ENCODE measurements at places on chromosomes 4 and X.

DNA sequence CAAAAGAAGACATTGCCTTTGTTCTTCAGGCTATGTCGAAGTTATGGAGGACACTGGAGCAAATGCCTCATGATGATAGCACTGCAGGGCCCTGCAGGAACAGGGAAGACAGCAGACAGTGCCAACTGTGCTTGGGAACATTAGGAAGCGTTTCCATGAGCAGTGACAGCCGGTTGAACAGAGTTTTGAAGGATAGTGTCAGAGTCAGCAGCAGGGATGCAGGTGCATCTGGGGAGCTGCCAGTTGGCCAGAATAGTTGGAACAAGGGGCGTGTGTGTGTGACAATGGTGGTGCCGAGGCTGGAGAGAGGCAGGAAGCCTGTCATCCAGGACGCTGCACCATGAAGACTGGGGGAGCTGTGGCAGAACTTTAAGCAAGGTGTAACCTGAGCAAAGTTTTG is 88.6 kb downstream of the SHROOM3 start:
- DNase-seq = no peak

GRCh38 chr4:52081216-52081615 is 30.1 kb downstream of the SPATA18 start:
- no peak for DNase-seq

DNA sequence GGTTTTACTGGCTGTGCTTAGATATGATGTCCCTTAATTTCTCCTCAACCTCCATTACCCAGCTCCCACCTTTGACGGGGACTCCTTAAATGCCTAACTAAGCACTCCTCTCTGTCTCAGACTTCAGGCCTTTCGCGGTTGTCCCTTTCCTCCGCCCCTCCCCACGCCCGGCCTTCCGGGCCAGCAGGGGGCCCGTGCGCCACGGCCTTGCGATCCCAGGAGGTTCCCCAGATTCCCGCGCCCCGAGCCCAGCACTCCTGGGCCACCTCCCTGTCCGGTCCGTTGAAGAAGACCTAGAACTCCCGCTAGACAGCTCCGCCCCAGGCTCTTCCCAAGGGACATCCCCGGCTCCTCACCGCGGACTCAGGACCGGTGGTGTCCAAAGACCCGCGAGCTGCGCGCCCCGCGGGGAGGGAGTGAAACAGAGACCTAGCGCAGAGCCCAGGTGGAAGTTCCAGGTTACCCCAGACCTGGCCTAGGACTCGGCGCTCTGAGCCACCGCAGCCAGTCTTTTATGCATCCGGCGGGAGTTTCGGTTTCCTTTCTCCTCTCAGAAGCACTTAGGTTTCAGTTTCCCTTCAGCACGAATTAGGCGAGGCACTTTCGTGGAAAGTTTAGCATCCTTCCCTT is at the start of gene DDX60:
DDX60 (minus strand) TSS at position 487 of the 630 bp plus-strand sequence. CDS start 7,493 bp downstream, outside the sequence.
- DNase-seq = peak; percentile 79

DNA sequence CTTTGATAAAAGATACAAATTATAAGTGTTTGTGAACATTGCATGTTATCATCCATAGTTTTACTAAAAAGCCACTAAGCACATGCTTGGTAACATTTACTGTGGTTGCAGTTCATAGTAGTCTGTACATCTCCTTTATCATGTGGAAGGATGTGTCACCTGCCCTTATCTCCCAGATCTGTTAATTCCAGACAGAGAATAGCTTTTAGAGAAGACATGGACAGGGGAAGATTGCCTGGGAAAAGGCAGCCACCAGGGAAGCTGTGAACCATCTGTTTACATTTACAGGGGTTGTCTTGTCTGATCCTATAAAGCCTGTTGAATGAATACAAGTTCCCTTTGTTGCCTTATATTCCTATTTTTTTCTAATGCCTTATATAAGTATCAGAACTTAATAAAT is 396.0 kb downstream of the FAT4 start:
- DNase-seq = no peak

- DNase-seq = no peak
These were observed 231.2 kb upstream of the HAND2 start for GRCh38 chr4:173761236-173761635.

- DNase-seq = no peak
These were observed 697.1 kb downstream of the GRID2 start for GRCh38 chr4:93000910-93001309.

DNA sequence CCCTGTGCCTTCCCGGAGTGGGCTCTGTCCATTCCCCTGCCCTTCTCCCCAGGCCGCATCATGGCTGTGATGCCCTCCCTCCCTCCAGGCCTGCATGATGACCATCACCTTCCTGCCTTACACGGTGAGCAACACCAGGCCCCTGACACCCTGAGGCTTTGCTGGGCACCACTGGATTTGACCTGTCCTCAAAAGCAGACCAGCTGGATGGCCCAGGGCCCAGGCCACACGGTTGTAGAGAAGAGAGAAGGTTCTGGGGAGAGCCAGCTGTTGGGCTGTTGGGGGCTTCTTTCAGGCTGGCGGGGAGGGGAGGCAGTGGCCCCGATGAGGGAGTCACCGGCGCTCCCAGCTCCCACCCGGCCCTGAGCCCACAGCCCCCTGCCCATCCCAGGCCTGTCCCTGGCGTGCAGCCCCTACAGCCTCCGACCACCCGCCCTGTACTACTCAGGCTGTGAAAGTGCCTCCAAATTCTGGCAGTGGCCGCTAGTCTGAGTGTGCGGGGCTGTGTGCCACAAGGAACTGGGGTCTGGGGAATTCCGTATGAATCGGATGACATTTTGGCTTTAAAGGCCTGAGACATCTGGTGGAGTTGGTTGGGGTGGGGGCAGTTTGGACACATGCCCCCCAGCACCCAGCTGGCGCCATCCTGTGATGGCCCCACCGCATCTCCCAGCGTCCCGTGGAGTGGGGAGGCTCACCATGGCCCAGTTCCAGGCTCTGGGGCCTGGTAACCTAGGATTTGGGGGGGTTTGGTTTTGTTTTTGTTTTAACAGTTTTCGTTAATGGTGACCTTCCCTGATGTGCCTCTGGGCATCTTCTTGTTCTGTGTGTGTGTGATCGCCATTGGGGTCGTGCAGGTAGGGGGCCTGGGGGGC is 19.6 kb downstream of the TMEM175 start:
- DNase-seq = no peak

DNA sequence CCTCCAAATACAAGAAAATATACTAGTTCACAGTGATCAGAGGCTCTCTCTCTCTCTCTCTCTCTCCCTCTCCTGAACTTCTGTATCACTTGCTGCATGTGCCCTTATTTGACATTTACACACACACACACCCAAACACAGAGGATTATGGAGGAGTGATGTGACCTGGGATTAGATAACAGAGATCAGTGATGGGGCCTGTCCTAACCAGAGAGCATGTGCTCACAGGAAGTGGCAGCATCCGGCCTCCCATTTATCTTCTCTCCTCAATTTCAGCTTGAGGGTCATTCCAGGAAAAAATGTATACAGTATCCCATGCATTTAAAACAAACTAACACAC is 143.0 kb downstream of the TSPAN5 start:
- no peak for DNase-seq

GRCh38 chr4:39125600-39125985 is 56.7 kb upstream of the WDR19 start:
- no peak for DNase-seq

GRCh38 chr4:155564086-155564485 is 102.6 kb upstream of the GUCY1A1 start:
- DNase-seq = no peak

GRCh38 chr4:184896868-184897715 is 71.3 kb upstream of the ACSL1 start:
- no peak for DNase-seq

GRCh38 chr4:101265816-101266172 is 81.5 kb downstream of the PPP3CA start:
- DNase-seq = no peak

DNA sequence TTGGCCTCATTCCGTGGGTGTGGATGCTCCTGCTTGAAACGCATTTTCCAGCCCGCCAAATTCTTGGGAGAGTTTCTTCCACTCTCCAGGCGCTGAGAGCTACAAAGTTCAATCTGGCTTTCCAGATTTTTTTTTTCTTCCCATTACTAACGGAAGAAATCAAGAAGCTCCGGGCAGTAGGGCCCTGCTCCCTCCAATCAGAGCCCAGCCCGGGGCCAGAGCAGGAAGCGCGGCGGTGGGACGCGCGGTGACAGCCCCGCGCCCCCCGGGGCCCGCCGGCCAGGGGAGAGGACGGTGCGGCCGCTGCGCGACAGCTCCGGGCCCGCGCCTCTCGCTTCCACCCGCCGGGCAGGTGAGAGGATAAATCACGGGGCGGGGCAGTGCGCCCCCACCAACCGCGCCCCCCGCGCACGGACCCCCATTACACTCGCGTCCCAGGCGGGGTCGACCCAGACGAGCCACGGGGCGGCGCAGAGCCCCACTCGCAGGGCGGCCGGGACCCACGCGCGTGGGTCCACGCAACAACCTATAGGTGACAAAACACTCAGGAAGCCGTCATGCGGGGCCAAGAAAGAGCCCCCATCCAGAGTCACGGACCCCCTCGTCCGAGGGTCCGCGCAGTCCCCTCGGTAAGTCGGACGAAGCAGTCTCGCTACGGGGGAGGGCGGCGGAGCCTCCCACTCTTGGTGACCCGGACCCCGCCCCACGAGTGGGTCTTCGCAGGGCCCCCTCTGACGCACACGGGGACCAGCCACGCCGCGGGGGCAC is 868 bp downstream of the AFAP1 start:
- no peak for DNase-seq

- DNase-seq = no peak
These were observed 141.0 kb downstream of the CHM start for GRCh38 chrX:85906399-85906798.

- no peak for DNase-seq
These were observed 27.3 kb downstream of the CXorf58 start for GRCh38 chrX:23935106-23935505.

GRCh38 chrX:35380808-35381700 is 417.1 kb upstream of the MAGEB16 start:
- no peak for DNase-seq

DNA sequence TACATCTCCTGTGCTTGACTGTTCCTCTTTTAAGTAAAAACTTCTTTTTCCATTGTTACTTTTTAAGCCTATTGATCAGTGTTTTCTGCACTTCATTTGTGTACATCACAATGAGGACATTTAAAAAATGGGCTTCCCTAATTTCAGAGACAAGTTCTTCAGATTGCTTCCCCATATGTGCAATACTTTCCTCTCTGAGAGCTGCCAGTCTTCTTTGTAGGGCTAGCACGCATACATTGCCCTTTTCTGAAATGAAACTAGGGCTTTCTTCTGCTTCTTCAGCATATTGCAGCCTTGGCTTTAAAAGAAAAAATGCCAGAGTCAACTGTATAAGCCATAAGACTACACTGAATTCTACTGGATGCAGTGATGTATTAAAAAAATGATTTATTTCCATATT is 37.8 kb downstream of the FAT4 start:
- no peak for DNase-seq

- DNase-seq = no peak
These were observed 13.9 kb upstream of the TLR1 start for GRCh38 chr4:38818441-38818976.

GRCh38 chrX:53481093-53481492 is 46.9 kb upstream of the HSD17B10 start:
- DNase-seq = no peak

DNA sequence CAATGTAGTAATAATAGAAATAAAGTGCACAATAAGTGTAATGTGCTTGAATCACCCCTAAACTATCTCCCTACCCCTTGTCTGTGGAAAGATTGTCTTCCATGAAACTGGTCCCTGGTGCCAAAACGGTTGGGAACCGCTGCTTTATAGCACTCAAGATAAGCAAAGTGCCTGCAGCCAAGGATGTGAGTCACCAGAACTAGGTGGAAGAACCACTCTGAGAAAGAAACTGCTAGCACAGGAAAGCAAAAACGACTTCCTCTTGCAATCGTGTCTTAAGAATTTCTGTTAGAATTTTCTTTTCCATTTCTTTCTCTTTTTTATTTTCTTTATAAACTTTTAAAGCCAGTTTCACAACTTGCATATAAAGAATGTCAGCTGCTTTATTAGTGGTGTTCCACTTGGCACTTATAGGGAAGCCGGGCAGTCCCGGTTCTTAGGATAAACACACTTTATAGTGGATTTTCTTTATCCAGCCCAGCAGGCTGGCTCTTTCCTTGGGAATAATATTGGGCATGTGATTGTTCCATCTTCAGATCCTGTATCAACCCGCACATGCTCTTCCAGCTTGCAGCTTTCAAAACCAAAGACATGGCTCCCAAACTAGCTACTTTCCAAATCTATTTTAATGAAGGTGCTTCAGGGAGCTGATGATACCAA is 32.3 kb upstream of the CXCL8 start:
- DNase-seq = no peak

DNA sequence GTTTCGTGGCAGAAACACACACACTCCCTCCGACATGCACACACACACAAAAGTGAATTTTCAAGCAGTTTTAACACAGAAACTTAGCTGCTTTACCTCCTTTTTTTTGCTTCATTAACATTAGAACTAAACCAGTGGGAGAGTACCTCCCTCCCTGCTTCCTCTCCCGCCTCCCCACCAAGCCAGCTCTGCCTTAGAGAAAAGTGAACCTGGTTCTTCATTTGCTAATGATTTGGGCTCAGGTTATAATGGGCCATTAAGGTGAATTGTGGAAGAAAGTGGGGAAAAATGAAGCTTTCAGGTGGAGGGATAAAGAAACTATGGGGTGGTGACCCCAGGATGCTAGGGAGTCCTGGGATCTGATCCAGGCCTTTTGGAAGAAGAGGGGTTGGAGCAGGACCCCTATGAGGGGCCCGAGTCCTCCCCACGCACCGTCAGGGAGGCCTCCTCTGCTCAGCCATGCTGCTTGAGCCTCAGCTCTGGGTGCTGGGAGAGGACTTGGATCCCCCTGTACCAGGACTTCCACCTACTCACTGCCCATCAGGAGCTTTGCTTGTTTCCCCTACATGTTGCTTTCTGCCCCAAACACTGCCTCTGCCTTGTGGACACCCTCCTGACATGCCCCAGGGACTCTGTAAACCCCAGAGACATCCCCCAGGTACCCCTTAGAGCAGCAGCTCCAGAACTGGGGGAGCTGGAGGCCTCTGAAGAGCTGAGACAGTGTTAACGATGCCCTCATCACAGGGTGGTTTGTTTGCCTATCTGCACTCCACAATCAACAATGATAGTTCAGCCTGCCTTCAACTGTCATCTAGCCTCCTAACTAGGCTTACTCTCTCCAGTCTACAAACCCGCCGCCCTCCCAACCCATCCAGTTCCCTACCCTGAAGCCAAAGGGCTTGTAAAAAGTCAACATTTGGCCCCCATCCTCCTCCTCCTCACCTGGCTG is 6.5 kb upstream of the JADE1 start:
- DNase-seq = no peak

DNA sequence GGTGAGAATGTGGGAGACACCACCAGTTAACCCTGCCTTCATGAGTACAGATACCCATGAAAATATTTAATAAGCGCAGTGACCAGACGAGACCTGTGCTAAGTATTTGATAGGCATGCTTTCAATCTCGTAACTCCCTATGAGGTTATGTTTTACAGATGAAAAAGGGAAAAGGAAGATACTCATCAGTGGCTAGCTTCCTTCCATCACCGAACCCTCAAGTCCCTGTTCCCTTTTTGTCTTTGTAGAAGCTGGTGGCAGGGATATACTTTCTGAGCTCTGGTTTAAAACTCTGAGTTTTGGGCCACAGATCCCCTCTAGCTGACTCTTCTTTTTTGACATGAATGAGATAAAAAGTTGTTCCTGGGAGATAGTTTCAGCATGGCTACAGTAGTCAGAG is 26.3 kb downstream of the AFF1 start:
- DNase-seq = no peak

- peak; percentile 3 for DNase-seq
These were observed 219.0 kb downstream of the TLL1 start for GRCh38 chr4:166091912-166092510.

Data from activated CD4-positive, alpha-beta T cell treated with anti-CD3 and anti-CD28 coated beads, Interleukin-2, amount 50 U/mL, for 24 hours (primary cell).